CD4-positive, alpha-beta T cell treated with Interleukin-12 subunit alpha and Interleukin-12 subunit beta, for 1 hour (primary cell): ENCODE measurements at places on chromosomes 4 and X.

DNA sequence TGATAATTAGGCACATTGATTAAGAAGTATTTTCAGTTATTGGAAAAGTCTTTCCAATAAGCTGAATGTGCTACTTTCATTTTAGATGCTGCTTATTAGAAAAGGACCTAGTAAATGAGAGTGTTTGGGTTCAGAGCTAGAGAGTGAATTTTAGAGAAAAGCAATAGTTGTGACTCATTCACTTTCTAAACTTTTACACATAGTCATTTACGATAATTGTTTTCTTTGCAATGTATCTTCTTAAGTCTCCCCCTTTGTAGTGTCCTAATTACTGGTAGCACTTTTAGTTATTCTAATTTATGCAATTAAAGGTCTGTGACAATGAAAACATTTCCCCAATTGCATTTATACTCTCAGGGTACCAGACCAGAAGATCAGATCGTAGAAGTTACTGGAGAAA, 1.3 kb downstream of the IL21 start:
- DNase-seq = no peak

GRCh38 chr4:14835708-14836425, 166.4 kb upstream of the CPEB2 start:
- DNase-seq = no peak

GRCh38 chr4:112377171-112377570, 80.0 kb downstream of the ALPK1 start:
- no peak for DNase-seq

DNA sequence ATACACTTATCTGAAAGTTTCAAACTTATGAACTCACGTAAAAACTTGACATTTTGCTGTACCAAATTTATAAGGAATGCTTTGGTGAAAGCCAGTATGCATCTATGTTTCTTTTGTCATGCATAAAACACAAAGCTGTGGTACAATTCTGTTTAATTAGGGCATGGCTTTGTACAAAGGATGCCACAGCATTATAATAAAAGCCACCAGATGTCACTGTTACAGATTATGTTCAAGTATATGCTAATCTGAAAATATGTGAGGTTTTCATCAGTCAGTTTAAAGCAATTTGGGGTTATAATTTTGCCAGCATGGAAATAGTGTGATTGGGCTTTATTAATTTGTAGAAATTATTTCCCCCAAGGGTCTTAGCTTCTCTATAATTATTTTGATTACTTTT, 69.0 kb downstream of the ATOH1 start:
- DNase-seq = no peak

DNA sequence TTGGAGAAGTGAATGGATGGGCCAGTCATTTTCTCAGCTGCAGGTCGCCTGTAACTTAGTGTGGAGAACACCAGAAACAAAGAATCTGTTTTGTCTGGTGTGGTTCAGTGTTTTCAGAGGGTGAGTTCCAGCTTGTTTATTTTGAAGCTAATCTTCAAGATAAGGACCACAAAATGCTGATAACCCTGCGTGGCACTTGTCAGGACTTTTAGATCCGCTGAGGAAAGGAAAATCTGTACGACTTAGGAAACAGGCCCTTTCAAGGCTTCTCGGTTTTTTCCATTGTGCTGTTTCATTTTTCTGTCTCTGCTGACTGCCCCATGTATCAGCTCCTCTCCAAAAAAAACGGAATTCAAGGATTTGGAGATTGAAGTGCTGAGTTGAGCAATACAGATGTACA, 8.7 kb upstream of the ANAPC4 start:
- DNase-seq = no peak

DNA sequence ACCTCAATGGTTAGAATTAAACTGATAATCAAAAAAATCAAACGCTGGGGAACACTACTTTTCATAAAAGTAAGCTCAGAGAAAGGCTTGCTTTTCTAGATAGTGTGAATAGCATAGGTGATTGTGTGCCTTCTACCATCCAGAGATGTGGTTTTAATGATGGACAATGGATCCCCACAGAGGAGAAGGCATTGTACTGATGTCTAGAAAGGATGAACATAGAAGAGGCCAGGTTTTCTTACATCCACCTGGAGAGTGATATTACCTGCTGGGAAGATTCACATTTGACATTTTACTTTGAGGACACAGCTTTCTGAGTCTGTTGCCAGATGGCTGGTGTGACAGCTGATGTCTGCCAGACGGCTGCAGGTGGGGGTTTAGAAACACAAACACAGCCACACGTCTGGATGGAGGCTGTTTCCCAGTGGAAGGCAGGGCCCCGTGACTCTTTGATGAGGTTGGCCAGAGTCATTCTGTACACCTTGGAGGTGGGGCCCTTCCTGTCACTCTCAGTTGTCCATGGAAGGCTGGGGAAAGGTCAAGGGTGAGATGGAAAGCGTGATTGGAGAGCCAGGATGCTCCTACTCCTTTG, 114.4 kb downstream of the PSAPL1 start:
- DNase-seq = no peak

GRCh38 chr4:7255996-7256395, 63.7 kb downstream of the SORCS2 start:
- DNase-seq = no peak

- DNase-seq = no peak
Measured at GRCh38 chr4:165016971-165017370, 14.8 kb upstream of the TRIM60 start.

DNA sequence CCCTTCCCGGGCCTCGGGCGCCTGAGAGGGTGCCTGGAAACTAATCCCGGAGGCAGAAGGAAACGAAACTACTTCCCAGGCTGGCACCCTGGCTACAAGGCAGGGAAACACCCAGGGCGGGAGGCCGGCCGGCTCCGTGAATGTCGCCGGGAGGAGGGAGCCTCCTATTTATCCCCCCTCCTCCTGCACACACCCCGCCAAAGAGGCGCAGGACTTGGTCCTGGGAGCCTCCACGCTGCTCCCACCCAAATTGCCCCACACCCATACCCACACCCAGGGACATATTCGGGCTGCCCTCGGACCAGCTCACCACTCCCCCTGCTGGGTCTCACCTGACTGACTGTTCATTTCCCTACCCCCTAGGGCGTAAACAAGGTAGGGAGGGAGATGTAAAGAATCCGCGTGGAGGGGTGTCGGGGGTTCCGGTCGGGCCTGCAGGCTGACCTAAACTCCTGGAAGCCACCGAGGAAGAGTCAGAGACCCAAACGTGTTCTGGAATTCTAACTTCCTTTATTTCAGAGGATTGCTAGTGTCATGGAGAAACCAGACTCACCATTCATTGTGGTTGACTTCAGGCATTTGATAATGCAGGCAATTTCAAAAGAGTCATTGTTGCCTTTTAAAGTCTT, at the start of gene BTC:
TSS of gene BTC (minus strand) at position 142 of the 629 bp plus-strand sequence. CDS start 198 bp downstream, outside the sequence.
- no peak for DNase-seq

- DNase-seq = no peak
Measured at GRCh38 chr4:185532293-185532692, 3.0 kb downstream of the PDLIM3 start.

- no peak for DNase-seq
Measured at GRCh38 chrX:135463937-135464336, 42.2 kb downstream of the SMIM10L2A start.

- no peak for DNase-seq
Measured at GRCh38 chr4:53931461-53931961, 132.9 kb downstream of the CHIC2 start.

GRCh38 chrX:151973851-151974335, 583 bp downstream of the GABRE start:
- DNase-seq = no peak

- no peak for DNase-seq
Measured at GRCh38 chr4:182338063-182338462, 94.9 kb downstream of the TENM3 start.

DNA sequence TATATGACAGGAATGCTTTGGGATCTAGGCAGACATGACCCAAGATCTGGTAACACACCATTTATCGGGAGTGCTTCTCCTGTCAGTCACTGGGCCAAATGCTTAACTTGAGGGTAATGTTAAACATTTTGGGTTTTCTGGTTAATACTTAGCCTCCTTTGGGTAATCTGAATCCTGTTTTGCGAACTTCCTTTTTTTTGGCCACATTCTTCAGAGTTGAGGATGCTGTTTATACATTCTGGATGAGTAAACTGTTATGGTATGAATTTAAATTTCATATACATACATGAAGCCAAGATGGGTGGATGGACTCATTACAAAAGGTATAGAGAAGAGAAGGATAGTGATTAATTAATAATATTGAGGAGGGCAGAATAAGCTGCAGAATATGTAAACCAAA, 36.1 kb downstream of the MID1IP1 start:
- DNase-seq = no peak

- DNase-seq = no peak
Measured at GRCh38 chrX:1899841-1900240, 285.0 kb downstream of the ASMT start.

DNA sequence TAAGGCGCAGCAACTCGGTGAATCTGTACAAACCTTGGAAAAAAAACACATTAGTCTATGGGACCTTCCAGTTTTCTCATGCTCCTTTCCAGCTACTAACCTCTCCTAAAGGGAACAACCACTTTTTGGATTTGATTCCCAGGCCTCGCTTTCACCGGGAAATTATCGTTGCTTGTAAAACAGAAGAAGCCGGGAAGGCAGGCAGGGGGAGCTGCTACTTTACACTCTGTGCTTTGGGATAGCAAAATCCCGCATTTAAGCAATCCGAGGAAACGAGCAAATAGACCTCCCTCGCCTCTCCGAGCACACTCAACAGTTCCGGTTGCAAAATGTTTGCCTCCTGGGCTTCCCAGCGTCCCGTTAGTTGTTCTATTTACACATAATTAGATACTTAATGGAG, 1.2 kb downstream of the CD38 start:
- no peak for DNase-seq

DNA sequence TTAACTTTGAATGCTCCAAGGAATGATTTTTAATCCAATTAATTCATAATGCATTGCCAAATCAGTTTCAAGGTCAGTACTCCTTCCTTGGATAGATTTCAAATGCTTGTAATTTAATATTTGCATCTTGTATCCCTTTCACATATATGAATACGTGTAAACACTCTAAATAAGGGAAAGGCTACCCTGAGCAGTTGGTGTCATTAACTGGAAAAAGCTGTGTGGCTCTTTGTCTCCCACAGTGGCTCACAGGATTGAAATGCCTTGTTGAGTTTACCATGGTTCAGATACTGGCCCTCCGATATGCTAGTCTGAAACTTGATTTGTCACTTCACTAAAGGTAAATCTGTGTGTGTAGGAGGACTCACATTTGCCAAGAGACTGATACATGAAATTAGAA, 16.7 kb upstream of the ACOT9 start:
- no peak for DNase-seq

GRCh38 chr4:52915191-52915590, 53.1 kb downstream of the RASL11B start:
- DNase-seq = no peak

- DNase-seq = no peak
Measured at GRCh38 chr4:26622913-26623312, 39.0 kb downstream of the TBC1D19 start.

DNA sequence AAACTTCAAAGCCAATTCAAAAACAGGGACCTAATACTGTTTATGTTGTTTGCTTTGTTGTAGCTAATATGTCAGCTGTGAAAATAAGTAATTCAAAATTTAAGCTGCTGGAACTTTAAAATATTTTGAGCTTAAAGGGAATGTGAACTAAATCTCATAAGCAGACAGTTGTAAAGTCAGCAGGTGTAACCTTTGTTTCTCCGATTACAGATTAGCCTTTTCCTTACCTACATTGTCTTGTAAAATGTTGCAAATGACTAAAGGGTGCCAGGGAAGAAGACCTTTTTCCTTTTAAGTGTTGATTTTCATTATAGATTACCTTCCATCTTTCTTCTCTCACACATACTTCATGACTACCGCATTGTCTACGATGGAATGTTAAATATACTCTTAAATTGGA, 405.1 kb downstream of the KCNIP4 start:
- DNase-seq = no peak

DNA sequence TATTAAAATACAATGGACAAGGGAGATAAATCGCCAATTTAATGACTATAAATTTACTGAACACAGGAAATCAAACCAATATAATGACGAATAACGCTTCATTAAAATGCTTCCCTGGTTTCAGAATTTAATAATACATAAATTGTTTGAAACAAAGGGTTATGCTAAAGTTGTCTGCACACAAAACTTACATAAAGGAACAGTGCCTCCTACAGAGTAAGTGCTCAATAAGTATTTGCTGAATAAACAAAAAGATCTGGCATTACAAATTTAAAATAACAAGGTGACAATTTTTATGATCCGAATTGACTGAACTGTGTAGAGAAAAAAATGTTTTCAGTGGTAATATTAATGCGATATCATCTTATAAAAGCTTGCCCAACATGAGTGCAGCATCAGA, 69.6 kb downstream of the NOCT start:
- DNase-seq = peak; percentile 31

GRCh38 chrX:97016106-97016505, 132.4 kb downstream of the RPA4 start:
- DNase-seq = no peak

DNA sequence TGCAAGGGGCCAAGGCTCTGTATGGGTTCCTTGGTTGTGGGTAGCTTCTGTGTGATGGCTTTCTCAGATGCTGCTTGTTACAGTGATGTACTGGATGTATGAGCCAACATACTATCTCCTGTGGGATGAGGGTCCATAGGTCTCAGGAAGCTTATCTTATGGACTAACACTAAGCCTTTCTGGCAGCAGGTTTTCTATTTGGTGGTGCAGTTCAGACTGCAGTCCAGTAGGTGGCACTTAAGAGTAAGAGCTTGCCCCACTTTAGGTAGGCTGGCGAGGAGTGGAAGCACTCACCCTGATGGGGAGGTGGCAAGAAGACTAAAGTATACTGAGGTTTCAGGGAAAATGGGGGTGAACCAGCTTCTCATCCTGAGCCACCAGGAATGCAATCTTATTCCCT, 306.7 kb upstream of the MAOA start:
- DNase-seq = peak; percentile 44

DNA sequence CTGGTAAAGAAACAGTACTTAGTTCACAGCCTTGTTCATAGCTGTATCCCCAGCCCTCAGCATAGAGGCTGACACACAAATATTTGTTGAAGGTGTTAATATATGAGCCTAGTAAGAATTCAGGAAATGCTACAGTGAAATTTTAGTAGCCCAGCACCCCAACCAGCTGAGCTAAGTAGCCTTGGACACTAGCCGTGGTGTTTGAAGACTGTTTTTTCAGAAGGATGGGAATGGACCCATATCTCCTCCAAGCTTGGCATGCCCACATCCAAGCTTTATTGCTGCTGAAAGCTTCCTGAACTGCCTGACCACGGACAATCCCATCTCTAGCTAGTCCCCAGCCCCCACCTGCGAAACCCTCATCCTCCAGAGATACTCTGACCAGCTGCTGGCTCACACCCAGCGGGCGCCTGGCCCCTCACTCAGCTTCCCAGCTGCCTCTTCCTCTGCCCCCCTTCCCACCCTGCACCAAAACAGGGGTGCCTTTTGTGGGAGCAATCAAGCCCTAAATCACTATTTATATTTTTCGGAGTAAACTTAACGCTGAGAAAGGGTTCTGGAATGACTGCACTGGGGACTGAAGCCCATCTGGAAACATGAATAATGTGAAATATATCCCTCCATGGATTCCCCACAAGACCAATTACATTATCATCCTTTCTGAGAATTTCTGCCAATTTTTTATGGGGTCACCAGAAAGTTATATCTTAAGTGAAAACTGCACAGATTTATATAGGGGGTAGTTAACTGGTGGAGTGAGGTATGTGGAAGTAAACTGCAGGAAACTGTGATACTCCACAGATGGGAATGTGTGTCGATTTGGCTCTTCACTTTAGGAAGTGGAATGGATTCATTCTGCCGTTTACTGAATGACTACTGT, 41.1 kb upstream of the CBR4 start:
- no peak for DNase-seq
